ENCODE measurements at places on chromosomes 16 and 17.

- DNase-seq, result no peak
These were observed 308.0 kb downstream of the GRIN2A start for GRCh38 chr16:9874219-9874618.

DNA sequence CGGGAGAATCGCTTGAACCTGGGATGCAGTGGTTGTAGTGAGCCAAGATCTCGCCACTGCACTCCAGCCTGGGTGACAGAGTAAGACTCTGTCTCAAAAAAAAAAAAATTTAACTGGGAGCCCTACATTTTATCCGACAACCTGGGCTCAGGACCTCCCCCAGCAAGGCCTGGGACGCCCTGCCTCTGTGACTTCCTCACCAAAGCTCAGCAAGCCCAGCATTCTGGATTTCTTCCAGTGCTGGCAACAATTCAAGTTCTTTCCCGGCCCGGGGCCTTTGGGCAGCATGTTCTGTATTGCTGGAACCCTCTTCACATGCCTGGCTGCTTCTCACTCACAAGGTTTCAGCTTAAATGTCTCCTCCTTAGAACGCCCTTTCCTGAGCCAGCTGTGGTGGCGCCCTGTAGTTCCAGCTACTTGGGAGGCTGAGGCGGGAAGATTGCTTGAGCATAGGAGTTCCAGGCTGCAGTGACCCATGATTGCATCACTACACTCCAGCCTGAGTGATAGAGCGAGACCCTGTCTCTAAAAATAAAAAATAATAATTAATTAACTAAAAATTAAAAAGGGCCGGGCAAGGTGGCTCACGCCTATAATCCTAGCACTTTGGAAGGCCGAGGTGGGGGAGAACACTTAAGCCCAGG is 15.9 kb upstream of the MEIOB start:
- no peak for DNase-seq

DNA sequence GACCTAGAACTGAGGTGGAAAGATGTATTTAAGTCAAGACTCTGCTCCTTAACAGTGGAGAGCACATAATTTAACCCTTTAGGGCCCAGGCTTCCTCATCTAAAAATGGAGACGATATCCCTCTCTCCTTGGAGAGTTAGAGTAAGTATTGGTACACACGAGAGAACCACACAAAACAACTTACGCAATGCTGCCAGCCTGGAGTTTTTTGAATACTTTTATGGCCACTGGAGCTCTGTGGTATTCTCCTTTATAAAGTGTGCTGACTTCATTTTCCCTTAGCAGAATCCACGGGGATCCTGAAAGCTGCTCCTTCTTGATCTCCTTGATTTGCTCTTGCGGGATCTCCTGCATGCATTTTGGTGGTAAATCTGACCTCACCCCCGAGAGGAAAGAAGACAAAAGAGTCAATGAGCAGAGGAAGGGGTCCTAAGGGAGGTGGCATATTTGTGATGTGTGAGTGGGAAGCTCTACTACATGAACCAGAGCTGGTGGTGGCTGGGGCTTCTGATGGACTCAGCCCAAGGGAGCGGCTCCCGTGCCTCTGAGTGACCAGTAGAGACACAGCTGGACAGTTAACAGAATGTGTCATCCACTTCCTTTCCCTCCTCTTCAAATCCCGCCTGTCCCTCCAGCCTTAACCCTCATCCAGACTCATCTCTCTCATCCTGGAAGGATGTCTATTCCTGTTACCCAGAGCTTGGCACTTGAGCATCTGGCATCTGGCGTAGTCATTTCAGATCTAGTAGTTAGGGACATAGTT is 9.4 kb downstream of the MLKL start:
- DNase-seq, result no peak

- no peak for DNase-seq
These were observed 80.6 kb downstream of the TUBD1 start for GRCh38 chr17:59812139-59812538.

- DNase-seq, result no peak
These were observed 129.0 kb downstream of the CCDC182 start for GRCh38 chr17:57615836-57616757.

DNA sequence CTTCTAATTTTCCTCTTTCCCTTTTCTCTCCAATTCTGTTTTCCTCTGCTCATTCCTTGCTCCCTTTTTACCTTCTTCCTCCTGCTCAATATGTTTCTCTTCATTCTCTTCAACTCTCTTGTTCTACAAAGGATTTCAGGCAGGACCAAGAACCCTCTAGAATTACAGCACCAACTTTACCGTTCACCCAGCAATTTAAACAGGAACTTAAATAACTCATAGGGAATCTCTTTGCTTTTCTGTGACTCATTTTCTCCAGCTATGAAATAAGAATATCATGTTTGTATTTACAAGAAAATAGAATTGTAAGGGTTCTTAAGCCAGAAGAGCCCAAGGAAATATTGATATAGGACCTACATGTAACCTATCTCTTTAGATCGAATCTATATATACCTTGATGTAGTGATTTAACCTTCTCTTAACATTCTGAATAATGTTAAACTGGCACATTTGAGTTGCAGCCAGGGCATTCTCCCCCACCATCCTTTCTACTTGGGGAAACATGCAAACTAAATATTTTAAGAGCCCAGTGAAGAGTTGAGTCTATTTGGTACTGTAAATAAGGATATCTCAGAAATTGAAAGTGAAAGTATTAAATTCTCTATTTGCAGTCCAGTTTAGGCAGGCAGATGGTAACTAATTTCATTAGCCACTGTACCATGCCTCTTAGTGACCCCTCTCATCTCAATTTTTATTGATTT is 137.0 kb downstream of the ANKFN1 start:
- no peak for DNase-seq

DNA sequence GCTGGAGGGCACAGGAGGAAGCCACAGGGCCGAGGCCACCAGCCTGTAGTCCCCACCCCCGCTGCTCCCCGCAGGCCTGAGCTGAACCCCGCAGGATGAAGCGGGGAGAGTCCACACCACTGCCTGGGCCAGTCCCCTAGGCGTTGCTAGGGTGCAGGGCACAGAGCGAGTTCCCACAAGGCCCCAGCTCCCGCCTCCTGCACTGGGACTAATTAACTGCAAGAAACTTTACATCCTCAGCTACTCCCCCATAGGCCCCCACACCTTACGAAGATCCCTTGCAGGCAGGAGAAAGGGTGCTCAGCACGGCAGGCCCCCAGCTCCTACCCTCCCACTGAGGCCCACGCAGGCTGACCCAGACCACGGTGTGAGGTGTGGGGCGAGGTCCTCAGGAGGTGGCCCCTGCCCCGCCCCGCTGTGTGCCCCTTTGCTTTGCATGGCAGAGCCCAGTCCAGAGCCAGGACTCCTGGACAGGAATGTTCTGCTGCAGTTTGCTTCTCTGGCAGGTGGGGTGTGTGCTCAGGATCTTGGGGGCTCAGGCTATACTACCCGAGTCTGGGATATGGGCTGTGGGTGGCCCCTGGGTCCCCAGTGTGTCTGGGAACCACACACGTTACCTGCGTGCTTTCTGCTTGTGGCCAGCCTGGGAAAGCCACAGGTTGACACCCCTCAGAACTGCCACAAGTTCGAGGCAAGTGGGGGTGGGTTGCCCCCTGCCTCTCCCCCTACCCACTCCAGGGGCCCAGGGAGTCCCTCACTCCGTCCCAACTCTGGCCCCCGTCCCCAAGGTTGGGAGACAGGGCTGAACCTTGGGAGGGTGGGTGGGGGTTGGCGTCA is 1.2 kb downstream of the GNG13 start:
- no peak for DNase-seq

DNA sequence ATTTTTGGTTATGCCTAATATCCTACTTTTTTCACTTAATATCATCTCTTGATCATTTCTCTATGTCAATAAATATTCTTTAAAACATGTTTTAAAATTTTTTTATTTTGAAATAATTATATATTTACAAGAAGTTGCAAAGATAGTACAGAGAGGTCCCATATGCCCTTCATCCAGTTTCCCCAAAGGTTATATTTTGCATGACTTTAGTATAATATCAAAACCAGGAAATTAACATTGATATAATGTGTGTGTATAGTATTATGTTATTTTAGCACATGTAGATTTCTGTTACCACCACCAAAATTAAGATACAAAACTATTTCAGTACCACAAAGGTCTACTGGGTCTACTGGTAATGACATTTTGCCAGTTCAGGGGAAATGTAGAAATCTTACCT is 60.7 kb downstream of the EFCAB5 start:
- no peak for DNase-seq

DNA sequence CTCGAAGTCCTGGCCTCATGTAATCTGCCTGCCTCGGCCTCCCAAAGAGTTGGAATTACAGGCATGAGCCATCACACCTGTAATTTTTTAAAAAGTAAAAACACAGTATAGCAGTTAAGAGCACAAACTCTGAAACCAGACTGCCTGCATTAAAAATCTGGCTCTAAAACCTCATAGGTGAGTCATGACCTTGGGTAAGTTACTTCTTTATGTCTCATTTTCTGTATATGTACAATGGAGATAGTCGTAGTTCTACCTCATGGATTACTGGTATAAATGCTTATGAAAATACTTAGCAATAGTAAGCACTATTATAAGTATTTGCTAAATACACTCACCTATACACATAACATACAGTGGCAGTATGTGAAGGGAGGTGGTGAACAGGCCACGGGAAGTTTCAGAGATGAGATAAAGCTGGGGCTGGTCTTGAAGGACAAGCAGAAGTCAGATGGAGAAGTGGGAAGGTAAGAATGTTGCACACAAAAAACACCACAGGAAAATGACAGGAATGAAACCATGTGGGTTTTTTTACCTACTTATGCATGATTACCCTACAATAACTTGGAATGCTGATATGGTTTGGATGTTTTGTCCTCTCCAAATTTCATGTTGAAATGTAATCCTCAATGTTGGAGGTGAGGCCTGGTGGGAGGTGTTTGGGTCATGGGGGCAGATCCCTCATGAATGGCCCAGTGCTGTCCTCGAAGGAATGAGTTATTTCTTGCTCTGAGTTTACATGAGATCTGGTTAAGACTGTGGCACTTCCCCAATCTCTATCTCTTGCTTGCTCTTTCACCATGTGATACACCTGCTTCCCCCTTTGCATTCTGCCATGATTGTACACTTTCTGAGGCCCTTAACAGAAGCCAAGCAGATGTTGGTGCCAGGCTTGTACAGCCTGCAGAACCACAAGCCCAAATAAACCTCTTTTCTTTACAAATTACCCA is 33.9 kb downstream of the ZNF652 start:
- DNase-seq, result no peak

GRCh38 chr16:2710021-2710710 is 9.9 kb downstream of the PRSS27 start:
- DNase-seq, result no peak

GRCh38 chr16:27449434-27450195 is 47.6 kb downstream of the IL21R start:
- no peak for DNase-seq

DNA sequence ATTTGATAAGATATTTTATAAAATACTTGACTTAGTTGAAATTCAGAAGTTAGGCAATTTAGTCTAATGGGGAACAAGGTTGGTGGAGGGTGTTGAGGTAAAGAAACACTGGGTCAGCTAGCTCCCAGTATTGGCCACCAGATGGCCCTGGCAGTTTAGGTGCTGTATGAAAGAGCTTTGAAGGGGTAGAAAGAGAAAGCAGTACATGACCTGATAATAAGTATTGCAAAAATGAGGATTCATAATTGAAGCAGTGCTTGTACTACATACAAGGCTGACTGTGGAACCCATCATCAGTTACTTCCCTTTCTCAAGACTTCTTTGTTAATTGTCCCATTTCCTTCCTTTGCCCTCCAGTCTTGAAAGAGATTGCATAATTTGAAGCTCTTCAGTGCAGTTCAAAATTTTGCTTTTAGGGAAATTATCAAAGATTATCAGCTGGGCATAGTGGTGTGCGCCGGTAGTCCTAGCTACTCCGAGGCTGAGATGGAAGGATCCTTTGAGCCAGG is 29.4 kb downstream of the TANC2 start:
- no peak for DNase-seq

GRCh38 chr17:51725185-51725584 is 433.3 kb downstream of the CA10 start:
- DNase-seq, result no peak

DNA sequence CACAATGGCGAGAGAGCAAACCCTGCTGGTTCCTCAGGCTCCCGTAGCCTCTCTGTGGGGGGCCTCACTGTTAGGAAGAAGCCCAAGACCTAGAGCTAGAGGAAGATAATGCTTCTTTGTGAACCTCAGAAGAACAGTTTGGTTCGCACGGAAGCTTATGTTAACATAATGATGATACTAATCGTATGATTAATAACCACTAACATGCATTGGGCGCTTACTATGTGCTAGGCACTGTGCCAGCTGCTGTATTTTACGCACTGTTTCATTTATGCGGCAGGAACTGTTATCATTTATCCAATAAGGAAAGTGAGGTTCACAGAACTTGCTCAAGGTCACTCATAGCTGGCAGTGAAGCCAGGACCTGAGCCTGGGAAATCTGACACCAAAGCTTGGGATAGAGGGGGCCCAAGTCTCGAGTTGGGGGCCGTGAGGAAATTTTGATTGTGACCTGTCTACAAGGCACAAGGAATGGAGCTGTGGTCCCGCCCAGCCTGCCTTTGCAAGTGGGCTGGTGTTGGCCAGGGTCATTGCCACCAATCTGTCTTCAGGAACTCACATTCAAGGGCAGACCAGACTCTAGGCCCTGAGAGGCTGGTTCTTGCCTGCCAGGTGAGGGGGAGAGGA is 6.8 kb downstream of the PRCD start:
- no peak for DNase-seq

GRCh38 chr17:77734371-77735080 is 224.0 kb upstream of the TNRC6C start:
- DNase-seq, result no peak

DNA sequence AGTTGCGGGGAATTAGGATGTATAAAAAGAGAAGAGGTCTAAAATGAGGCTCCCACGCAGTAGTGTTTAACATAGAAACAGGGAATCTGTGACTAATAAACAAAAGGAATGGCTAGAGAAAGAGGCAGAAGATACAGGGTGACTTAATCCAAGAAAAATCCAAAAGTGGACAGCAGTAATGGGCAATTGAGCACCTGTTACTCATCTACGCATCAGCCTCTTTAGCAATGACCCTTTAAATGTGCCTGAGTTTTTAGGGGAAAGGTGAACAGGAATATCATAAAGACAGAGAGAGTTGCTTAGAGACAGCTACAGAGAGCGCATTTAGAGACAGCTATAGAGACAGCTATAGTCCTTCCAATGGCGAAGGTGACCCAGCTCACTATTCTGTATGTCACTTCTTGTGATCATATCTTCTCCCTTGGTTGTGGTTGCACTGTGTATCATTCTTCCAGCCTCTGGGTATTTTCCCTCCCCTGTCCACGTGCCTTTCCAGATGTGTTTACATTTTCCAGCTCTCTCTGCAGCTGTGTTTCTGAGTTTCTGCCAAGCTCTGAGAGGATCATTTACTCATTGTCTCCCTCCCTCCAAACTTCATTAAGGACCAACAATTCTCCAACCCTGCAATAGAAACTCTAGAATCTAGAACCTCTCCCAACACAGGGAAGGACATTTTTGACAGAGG is 61.5 kb downstream of the MYOCD start:
- DNase-seq, result no peak

- no peak for DNase-seq
These were observed 84.4 kb downstream of the DNAH9 start for GRCh38 chr17:11682646-11683045.

DNA sequence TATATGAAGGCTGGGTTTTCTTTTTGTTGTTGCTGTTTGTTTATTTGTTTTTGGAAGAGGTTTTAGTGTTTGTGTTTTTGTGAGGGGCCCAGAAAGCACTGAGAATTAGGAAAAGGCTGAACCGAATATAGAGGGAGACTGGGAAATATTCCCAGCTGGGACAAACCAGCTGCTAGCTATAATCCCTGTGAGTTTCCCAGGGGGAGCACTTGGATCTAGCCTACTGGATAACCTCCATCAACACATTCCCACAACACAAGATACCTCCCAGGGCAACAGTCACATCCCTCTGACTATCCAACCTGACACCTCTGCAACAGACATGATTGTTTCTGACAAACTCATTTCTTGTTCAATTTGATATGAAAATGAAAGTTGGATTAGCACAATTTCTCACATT is 16.7 kb downstream of the CDH11 start:
- no peak for DNase-seq

All from cortex of kidney (tissue), 1 donor.